Activated T-helper 1 cell treated with anti-CD3 and anti-CD28 coated beads, Interleukin-12 subunit alpha, Interleukin-12 subunit beta, Interleukin-2, Interleukin-4 antibody, amounts not matched to agents 30 ng/mL and 10 ng/mL and 1 ng/mL, durations not matched to agents 14 hours and 24 hours and 36 hours (primary cell): ENCODE measurements at places on chromosomes 2 and 18.

DNA sequence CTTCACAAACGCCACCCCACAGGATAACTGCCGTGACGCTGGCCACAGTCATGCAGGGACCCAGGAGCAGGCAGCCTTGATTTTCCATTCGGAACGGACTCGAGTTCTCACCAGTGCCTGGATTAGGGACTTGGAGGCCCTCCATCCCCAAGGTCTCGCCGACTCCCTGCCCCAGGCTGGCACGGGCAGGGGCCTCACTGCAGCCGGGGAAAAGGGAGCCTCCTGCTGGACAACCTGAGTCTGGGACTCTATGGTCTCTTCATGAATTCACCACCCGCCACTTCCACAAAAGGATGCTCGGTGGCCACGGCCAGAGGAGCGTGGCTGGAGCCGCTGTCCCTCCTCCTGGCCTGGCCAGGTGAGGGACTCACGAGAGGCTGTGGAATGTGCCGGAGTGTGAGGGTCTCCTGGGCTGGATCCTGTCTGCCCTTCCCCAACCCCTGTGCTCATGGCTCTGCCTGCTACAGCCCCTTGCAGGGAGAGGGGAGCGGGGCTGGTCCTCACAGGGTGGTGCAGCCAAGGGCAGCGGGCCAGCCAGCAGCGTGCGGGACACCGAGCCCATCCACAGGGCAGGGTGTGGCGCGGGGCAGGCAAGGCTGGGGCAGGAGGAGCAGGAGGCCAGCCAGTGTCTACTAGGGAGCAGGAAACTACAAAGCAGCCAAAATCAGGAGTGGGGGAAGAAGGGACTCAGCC is 42.3 kb downstream of the AQP12A start:
- DNase-seq, result no peak

- no peak for DNase-seq
Measured at GRCh38 chr18:1578505-1578904, 673.8 kb downstream of the ADCYAP1 start.

- no peak for DNase-seq
Measured at GRCh38 chr2:65129286-65129825, 550 bp downstream of the RAB1A start.

- no peak for DNase-seq
Measured at GRCh38 chr2:152718909-152719645, 657 bp downstream of the ARL6IP6 start.

DNA sequence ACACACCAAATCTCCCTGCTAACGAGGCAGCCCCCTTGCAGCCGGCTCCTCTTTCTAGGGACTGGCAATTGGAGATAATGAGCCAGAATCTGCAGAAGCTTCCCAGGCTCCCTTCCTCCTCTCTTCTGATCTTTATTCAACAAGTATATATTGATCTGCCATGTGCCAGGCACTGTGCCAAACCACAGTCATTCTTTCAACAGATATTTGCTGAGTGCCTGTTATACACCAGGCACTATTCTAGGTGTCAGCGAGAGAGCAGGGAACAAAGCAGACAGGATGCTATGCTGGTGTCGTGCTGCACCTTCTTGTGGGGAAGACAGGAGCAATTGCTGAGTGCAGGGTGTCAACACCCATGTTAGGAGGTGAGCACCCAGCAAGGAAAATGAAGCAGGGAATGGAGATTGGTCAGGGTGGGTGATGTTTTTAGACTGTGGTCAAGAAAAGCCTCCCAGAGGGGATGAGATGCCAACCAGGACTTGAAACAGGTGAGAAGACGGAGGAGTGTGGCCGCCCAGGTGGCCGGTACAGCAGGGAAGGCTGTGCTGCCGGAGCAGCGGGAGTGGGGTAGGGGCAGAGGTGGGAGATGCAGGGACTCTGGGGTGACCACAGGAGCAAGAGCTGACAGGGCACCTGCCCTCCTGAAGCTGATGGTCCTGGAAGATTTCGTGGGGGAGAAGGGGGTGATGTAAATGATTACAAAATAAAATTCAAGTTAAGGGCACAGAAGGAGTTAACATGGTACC is 307.6 kb upstream of the RAB12 start:
- DNase-seq, result no peak

DNA sequence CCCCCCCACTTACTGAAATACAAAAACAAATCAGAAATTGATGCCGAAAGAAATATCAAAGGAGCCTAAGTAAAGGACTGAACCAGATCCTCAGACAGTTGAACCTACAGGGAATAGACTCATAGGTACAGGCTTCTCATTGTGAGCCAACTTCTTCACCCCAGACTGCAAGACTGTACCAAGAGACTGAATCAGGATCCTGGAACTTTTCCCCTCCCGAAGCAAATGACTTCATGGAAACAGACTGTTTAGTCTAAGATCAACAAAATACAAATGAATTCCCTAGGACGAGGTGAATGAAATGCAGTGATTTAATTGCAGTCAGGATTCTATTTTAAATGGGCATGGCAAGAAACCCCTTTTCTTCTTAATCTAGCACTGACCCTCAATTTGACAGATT is 53.6 kb upstream of the RNF152 start:
- DNase-seq, result no peak

GRCh38 chr2:29557268-29557667 is 364.1 kb downstream of the ALK start:
- DNase-seq, result no peak

GRCh38 chr18:8793445-8794155 is 88.2 kb downstream of the MTCL1 start:
- DNase-seq, result no peak
